ENCODE measurements at places on chromosomes 12 and 14. TPM values are rescaled to one million over a fixed set of nuclear protein-coding genes. Genes with fewer than 3 reads are reported as not detected.

Gene ADAM20
- total RNA-seq = not detected

Gene FGF23
- not detected for total RNA-seq

Gene KRT75
- 0.29 TPM for total RNA-seq

Gene IL31
- not detected for total RNA-seq

Gene ZFYVE26
- total RNA-seq = 6.5 TPM

Gene KLRC3
- total RNA-seq = not detected

Gene LPAR5
- 0.59 TPM for total RNA-seq

Gene NUAK1
- total RNA-seq = 12.0 TPM

Gene P3H3
- 20.2 TPM for total RNA-seq

Gene MYF6
- total RNA-seq = not detected

Gene PDZRN4
- not detected for total RNA-seq

Gene MMP19
- not detected for total RNA-seq

Gene TAPBPL
- 4.0 TPM for total RNA-seq

Gene GLT1D1
- total RNA-seq = not detected

Gene PPM1H
- 7.0 TPM for total RNA-seq

Gene CLEC4E
- total RNA-seq = 0.07 TPM

Gene KLRB1
- total RNA-seq = not detected

Gene KRT86
- total RNA-seq = 41.1 TPM

Gene SLC17A8
- not detected for total RNA-seq

Gene FGF6
- total RNA-seq = not detected

Gene DPY19L2
- total RNA-seq = 1.7 TPM

Gene B4GALNT3
- 0.47 TPM for total RNA-seq

Gene ART4
- not detected for total RNA-seq

Gene KRT3
- not detected for total RNA-seq

Gene CLEC9A
- not detected for total RNA-seq

Gene CRY1
- 23.5 TPM for total RNA-seq

Gene KRT73
- not detected for total RNA-seq

Gene GDF3
- total RNA-seq = not detected

Gene TSHR
- not detected for total RNA-seq

Gene ZC2HC1C
- total RNA-seq = 2.9 TPM

Gene EGLN3
- total RNA-seq = 3.9 TPM

Gene TPPP2
- total RNA-seq = not detected

Gene CDKN3
- 84.0 TPM for total RNA-seq

Gene TAS2R8
- not detected for total RNA-seq

All from A549 treated with CpdA at 1 μM for 4 hours (cell line).